ENCODE measurements at places on chromosomes 12 and 14.
A peak's percentile ranks its signal among the peaks of the same experiment; 100 is the strongest.

DNA sequence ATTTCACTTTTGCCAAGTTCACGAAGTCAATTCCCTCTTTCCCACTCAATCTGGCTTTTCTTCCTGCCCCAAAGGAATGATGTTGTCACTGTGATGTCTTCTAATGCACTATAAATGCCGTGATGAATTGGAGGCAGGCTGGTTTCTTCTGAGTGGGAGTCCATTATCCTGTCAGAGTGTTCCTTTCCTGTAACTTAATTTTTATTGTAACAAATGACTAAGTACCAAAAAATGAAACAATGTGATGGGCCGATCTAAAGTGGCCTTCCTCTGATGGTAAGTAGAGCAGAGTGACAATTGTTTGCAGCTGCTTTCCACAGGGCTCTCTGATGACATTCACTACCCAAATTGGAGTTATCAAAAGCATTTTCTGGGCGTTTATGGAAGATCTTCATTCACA, 22.2 kb downstream of the TMEM30B start:
- peak; percentile 79 for DNase-seq

- no peak for DNase-seq
Observed at GRCh38 chr14:21669284-21669683, 4.3 kb downstream of the OR4E1 start.

DNA sequence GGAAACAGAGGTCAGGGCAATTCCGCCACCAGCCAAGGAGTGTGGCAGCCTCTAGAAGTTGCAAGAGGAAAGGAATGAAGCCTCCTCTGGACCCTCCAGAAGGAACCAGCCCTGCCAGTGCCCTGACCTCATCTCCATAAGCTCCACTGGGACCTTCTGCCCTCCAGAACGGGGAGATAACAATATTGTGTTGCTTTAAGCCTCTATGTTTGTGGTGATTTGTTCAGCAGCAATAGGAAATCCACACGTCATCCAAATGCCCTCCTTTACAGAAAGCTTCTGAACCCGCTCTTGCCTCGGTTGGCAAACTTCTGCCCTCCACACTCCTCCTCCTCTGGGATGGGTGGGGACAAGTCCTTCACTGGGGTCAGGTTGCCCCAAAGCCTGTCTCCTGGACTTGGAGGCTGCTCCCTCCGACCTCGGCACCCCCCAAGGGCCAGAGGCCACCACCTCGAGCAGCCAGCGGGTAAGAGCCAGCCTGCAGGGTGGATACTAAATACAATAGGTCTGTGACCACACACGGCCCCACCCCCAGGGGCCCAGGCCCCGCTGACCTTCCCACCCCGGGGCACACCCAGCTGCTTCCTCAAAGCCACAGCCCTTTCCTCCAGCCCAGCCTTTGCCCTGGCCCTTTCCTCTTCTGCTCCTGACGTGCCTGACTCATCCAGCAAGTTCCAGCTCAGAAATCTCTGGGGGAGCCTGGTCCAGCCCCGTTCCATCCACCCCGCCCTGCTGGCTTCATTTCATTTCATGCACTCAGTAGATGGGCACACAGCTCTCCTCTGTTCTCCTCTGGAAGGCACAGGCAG, 58.7 kb upstream of the NCOR2 start:
- DNase-seq = peak; percentile 87

DNA sequence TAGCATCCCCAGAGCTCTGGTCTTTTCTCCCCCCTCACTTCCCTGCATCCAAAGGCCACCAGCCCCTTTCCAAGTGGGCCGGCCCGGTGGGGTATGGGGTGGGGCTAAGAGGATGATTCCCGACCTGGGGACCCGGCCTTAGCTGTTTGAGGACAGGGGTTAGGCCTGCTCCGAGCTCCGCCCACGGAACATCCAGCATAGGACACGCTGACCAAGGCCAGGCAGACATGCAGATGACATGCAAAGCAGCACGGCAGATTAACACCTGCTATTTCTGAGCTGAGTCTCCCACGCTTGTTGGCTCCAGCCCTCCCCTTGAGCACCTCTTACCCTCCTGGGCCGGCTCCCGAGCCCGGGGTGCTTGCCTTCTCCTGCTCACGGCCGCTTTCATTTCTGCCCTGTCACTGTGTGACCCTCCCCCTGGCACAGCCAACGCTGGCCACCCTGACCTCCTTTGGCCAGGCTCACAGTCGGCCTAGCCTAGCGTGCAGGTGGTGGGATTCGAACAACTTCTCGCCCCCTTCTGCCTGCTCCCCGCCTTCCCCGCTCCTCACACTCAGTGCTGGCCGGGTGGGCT, 40.2 kb downstream of the TEAD4 start:
- no peak for DNase-seq

DNA sequence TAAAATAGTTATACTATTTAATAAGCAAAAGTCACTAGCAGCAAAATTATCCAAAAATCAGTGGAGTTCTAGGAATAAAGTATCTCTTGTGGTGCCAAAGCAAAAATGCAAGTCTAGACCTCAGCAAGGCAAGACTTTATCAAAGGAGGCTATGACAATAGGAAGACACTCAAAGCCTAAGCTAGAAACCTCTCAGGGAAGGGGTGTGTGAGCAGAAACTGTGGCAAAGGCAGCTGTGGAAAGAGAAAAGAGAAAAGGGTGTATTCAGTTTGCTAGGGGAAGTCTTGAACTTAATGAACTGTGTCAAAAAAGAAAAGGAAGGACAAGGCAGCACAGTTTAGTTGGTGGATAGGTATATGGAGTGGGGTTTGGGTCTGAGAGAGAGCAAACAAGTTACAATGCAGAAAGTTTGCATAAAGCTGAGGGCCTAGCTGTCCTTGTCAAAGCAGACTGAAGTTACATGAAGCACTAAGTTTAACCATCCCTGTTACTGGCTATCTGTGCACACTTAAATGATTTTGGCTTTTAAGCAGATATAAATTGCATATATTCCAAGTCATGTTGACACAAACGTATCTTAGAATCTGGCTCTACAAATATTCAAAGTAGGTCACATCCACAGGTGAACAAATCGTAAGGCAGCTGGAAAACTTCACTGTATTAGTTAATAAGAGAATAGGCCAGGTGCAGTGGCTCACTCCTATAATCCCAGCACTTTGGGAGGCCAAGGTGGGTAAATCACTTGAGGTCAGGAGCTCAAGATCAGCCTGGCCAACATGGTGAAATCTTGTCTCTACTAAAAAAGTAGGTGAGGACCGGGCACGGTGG, 31.0 kb upstream of the AMN1 start:
- DNase-seq = no peak

All from fibroblast of skin of back (primary cell).